Esophagus squamous epithelium (tissue), 5 donors: ENCODE measurements at places on chromosomes 2 and 18. TPM values are rescaled to one million over a fixed set of nuclear protein-coding genes. Genes with fewer than 3 reads are reported as not detected.

GRCh38 chr2:39782591-39782990, 3.5 kb upstream of the THUMPD2 start:
- no peak for DNase-seq

GRCh38 chr18:11148680-11149440, 509 bp downstream of the PIEZO2 start:
- DNase-seq, result no peak

DNA sequence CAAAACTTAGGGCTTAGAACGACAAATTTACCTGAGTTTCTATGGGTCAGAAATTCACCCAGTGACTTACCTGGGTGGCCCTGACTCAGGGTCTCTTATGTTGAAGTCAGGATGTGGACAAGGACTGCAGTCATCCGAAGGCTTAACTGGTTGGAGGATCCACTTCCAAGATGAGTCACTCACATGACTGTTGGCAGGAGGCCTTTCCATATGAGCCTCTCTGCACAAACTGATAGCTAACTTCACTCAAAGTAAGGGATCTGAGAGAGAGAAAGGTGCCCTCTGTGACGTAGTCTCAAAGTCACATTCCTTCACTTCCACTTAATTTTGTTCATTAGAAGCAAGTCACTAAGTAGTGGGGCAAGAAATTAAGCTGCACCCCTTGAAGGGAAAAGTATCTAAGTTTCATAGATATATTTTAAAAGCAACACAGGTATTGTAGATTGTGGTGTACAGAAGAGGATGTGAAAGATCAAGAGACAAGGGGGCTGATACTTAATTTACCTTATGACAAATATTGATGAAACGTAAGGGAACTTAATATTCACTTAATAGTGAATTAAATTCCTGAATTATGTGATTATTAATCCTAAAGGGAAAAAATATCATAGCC, 48.4 kb downstream of the TANK start:
- no peak for DNase-seq

DNA sequence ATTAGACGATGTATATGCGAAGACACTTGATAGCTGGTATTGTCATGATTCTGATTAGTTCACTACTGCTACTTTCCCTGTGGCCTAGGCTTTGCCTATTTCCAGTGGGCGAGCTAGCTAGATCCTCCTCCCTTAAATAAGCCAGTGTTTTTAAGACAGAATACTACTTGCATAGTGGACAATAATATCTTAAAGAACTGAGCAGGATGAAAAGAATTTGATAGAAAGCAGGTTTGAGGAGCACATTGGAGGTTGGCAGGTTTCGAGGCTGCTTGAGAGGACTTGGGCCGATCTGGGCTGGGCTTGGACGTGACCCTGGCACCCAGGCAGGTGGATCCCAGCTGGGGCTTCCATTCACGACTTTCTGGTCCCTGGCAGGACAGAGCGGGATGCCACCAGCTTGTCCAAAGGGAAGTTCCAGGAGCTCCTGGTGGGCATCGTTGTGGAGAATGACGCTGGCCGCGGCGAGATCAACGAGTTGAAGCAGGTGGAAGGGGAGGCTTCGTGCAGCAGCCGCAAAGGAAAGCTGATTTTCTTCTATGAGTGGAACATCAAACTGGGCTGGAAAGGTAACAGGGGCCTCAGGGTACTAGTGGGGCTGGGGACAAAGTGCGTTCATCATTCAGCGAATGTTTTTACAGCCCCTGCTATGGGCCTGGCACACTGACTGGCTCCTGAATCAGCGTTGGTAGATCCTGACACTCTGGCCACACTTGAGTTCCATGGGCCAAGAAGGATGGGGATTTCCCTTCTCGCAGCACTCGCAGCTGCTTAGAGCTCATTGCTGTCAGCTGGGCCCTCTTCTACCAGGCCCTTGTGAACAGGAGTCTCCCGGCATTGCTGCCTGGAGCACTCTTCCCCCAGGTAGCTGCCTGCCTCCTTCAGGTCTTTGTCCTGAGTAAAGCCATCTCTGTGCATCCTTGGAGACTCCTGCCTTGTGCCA, 16.9 kb downstream of the C2orf74 start:
- no peak for DNase-seq

- no peak for DNase-seq
Observed at GRCh38 chr2:128436479-128437203, 118.0 kb upstream of the HS6ST1 start.

DNA sequence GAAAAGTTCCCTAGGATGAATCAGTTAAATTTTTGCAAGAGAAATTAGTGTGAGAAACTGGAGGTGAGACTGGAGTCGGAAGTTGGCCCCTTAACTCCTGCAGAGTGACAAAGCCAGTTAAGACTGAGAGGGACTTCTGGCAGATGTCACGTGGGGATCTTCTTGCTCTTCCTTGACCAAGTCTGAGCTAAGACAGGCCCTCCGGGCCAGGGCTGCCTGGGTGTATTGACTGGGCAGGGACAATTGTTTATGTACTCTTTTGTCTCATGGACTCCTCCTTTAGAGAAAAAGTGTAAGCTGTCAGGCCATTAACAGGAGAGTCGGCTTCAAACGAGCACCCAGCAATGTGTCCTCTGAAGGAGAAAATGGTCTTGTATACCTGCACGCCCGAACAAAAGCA, 48.6 kb upstream of the RALBP1 start:
- no peak for DNase-seq

- no peak for DNase-seq
Observed at GRCh38 chr2:109211315-109211714, 82.3 kb downstream of the SH3RF3 start.

The RAB12 gene
- 46.7 TPM for total RNA-seq

The RGPD3 gene
- total RNA-seq, result 0.49 TPM

DNA sequence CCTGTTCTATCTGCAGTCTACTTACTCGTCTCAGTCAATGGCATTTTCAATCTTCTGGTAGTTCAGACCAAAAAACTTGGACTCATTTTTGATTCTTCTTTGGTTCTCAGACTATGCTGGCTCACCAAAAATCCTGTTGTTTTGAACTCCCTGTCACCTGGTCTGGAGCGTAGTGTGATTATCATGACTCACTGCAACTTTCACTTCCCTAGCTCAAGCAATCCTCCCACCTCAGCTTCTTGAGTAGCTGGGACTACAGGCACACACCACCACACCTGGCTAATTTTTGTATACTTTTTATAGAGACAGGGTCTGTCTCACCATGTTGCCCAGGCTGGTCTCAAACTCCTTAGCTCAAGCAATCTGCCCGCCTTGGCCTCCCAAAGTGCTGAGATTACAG, 163.3 kb upstream of the CDH7 start:
- DNase-seq, result no peak

DNA sequence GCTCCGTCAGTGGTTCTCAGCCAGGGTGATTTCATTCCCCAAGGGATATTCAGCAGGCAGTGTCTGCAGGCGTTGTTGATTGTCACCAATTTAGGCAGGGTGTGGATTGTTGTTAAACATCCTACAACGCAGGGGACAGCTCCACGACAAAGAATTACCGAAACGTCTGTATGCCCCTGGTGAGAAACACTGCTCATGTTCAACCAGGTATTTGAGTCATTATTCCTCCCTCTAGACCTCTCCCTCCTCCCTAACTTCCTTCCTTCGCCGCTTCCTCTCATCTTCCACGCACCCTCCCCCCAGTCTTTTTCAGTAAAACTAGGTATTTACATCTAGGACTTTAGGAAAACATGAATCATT, 50.8 kb downstream of the NCK2 start:
- no peak for DNase-seq

GRCh38 chr2:64327510-64328414, 126.2 kb upstream of the LGALSL start:
- no peak for DNase-seq

GRCh38 chr18:62648045-62648678, 67.2 kb upstream of the PHLPP1 start:
- DNase-seq, result no peak

DNA sequence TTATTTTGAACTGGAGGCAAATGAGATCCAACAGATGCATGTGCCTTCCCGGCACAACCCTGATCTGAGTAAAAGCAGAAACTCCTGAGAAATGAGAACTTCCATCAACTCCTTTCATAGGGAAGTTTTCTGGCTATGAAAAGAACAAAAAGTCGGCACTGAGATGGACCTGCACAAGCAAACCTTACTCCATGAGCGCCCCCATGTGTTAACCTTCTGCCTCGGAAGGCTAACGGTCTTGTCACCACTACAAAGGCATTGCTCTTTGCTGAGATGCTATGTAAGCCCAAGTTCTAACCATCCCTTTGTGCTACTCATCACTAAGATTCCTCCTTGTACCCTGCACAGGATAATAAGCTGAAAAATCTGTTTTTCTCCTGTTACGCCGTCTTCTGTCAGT, 57.3 kb upstream of the SULT1C3 start:
- no peak for DNase-seq

- no peak for DNase-seq
Observed at GRCh38 chr2:236646441-236646840, 76.8 kb downstream of the ACKR3 start.

The TNFAIP6 gene
- 1.2 TPM for total RNA-seq

DNA sequence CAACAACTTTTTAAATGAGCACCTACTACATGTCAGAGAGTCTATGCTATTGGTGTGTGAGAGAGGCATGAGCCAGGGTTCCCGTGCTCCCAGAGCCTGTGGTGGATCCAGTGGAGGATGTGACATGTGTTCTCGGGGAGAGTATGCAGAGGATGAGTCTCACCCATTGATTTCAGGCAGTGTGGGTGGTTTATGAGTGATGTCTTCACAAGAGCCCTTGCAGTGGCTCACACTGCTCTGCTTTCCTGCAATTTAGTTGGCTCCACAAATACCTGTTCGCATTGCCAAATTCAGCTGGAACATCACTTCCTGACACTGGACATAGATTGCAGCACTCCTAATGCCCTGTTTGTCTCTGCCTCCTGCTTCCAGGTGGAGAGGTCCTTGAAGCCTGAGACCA, 243.6 kb upstream of the CXCR4 start:
- no peak for DNase-seq

- no peak for DNase-seq
Observed at GRCh38 chr2:159010340-159010739, 41.9 kb downstream of the TANC1 start.

- no peak for DNase-seq
Observed at GRCh38 chr18:32335228-32335627, 135.5 kb downstream of the GAREM1 start.

GRCh38 chr2:156687715-156688114, 251.5 kb downstream of the GPD2 start:
- DNase-seq, result no peak

- DNase-seq, result no peak
Observed at GRCh38 chr2:63012541-63012940, 38.1 kb upstream of the OTX1 start.
